ENCODE measurements at places on chromosomes 3 and 15.

DNA sequence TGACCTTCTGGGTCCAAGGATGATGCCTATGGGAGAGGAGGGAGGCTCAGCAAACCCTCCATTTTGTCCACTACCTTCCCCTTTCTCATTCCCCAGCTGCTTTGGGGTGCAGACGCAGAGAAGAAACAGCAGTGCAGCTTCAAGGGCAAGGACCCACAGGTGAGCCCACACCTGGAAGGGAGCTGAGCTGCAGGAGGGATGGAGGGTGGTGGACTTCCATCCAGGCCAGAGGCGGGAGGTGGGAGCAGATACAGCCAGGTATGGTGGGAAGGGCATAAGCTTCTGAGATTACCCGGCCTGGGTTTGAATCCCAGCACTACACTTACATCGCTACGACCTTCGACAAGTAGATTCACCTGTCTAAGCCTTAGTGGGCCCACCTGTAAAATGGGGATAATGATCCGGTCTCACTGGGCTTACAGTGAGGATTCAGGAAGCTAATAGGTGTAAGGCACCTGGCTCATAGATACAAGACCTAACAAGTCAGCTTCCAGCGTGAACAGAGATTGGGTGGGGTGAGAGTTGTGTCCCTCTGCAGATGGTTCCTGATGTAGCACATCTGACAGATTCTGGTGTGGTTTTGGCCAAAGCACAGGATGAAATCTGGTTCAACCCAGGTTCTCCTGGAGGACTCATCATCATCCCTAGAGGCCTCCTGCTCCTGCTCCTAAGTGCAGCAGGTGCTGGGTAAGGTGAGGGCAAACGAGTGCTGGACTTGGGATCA lies 15.9 kb downstream of the CIB1 start:
- no peak for DNase-seq

GRCh38 chr15:97078591-97078990 lies 748.1 kb downstream of the NR2F2 start:
- no peak for DNase-seq

- peak; percentile 13 for DNase-seq
Measured at GRCh38 chr15:49215768-49216739, 46.0 kb downstream of the GALK2 start.

DNA sequence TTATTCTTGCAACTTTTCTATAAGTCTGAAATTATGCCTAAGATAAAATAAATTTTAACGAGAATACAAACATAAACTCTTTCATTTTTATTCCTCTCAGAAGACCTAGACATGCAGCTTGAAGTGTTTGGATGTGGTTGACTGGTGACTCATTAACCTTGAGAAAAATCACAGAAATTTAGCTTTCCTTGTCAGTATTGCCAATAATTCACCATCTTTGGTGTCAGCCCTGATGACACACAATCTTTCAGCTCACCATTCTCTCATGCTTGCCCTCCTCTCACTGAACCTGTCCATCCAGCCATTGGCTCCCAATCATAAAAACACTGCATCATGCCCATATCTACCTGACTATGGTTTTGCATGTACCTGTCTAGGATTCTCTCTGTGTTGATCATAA lies 22.6 kb upstream of the TNFAIP8L3 start:
- DNase-seq: peak; percentile 67

- DNase-seq: peak; percentile 70
Measured at GRCh38 chr3:12237912-12238650, 50.8 kb upstream of the PPARG start.

DNA sequence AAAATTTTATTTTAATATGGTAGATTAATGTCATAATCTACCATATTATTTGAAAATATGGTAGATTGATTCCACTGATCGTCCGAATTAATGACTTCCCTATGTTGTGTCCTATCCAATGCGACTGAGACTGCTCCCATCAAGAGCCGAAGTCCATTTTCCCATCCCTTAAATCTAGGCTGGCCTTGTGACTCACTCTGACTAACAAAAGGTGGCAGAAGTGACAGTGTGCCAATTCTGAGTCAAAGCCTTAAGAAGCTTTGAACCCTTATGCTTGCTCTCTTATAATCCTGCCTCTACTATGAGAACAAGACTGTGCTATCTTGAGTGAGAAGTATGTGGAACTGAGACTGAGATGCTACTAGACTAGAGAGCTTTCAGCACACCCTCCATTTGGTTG lies 387.2 kb downstream of the ROBO1 start:
- no peak for DNase-seq

- DNase-seq: peak; percentile 54
Measured at GRCh38 chr3:65785065-65785645, 253.6 kb downstream of the MAGI1 start.

DNA sequence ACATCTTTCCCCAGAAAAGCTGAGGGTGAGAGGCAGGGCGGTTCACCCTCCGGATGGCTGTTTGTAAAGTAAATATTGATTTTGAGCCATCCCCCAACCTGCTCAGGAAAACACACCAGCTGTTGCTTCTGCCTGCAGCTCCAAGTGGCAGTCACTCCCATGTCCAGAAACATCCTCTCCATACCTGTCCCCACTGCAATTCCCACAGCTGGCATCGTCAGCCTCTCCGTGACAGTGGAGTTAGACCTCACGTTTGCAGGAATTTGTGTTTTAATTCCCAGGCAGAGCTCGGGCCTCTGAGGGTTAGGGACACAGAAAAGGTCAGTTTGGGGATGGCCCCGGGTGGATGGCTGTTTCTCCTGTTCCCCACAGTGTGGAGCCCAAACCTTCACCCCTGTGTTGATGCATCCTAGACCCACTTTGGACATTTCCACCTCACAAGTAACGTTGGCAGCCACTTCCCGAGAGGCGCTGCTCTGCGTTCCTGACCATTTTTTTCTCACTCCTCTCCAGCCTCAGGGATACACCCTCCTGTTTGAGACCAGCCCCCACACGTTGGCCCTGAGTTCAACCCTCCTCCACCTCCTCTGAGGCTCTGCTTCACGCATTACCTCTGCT lies 11.8 kb upstream of the FAM174B start:
- DNase-seq: no peak

Measured in LHCN-M2 (cell line).